ENCODE measurements at places on chromosomes 16 and 17.

- no peak for DNase-seq
Observed at GRCh38 chr16:86491640-86492023, 18.7 kb upstream of the FOXF1 start.

- DNase-seq, result no peak
Observed at GRCh38 chr17:33285413-33285812, 7.7 kb downstream of the ASIC2 start.

DNA sequence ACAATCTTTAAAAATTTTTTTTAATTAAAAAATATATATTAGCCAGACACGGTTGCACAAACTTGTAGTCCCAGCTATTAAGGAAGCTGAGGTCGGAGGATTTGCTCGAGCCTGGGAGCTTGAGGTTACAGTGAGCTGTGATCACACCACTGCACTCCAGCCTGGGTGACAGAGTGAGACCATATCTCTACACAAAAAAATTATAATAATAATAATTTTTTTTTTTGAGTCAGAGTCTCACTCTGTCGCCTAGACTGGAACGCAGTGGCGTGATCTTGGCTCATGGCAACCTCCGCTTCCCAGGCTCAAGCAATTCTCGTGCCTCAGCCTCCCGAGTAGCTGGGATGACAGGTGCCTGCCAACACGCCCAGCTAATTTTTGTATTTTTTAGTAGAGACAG is 23.8 kb downstream of the LITAF start:
- DNase-seq, result no peak

DNA sequence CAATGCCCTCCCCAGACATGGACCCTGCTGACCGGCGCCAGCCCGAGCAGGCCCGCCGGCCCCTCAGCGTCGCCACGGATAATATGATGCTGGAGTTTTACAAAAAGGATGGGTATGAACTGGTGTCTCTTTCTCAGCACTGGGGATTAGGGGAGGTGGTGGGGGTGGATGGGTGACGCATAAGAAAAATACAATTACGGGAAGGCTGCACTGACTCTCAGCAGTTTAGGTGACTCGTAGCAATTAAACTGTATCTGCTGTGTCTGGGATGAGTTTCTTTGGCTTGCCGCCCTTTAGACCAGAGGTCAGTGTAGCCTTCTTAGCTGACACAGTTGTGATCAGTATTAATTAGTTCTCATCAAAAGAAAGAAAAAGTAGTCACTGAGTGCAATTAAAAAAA is 59.0 kb downstream of the ELAC2 start:
- DNase-seq, result no peak

DNA sequence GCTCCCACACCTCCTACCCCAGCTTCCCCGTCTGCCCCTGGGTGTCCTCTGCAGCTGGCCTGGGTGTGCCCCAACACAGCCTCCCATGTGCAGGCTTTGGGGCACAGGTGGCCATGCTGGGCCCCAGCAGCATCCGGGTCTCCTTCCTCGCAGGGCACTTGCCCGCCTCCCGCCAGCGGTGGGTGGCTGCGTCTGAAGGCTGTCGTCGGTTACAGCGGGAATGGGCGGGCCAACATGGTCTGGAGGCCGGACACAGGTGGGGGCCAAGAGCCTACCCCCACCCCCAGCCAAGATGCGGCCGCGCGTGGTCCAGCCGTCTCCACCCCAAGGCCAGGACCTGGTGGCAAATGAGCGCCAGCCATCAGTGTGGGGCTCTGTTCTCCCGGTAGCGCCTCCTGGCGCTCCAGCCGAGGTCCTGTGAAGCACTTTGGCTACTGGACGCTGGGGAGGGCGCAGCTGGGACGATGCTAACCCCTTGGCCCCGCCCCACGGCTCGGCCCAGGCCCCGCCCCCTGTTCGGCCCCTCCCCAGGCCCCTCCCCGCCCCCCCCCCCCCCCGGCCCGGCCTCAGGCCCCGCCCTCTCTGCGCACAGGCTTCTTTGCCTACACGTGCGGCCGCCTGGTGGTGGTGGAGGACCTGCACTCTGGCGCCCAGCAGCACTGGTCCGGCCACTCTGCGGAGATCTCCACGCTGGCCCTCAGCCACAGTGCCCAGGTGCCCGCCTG is 7.3 kb upstream of the RHOT2 start:
- peak; percentile 53 for DNase-seq

DNA sequence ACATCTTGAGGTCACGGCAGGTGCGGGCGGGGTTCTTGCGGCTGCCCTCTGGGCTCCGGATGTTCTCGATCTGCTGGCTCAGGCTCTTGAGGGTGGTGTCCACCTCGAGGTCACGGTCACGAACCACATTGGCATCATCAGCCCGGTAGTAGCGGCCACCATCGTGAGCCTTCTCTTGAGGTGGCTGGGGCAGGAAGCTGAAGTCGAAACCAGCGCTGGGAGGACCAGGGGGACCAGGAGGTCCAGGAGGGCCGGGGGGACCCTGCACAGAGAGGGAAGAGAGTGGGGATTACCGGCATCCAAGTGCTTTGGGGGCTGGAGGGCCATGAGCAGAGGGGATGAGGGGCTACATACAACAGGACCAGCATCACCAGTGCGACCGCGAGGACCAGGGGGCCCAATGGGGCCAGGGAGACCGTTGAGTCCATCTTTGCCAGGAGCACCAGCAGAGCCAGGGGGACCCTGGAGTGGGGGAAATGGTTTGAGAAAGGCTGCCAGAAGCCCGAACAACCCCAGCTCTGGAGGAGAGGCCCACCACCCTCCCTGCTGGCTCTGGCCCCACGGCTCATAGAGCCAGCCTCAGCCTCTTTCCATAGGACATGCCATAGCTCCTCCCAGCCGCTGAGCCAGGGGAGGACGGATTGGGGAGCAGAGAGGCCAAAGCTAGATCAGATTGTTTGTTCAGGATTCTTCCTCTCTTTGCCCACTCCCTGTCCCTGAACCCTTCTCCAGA is 14.6 kb downstream of the COL1A1 start:
- no peak for DNase-seq

- DNase-seq, result no peak
Observed at GRCh38 chr17:79314617-79315357, 240.2 kb downstream of the ENGASE start.

DNA sequence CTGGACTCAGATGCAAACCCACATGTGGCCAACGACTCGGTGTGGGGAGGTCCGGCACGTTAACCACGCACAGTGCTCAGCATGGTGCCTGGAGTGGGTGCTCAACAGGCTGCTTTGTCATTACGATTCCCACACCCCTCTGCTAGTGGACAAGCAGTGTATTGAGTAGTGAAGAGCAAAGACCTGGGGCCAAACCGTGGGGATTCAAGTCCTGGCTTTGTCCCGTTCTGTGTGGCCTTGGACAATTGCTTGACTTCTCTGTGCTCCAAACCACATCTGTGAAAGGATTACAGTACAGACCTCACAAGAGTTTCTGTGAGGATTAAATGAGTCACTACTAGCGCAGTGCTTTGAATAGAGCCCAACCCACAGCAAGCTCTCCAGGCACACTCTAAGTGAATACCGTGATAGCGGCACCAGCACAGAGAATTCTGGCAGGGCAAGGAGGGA is 33.8 kb downstream of the TRPV2 start:
- DNase-seq, result no peak

- DNase-seq, result no peak
Observed at GRCh38 chr17:7039832-7040231, 4.0 kb downstream of the SLC16A13 start.

GRCh38 chr17:39051001-39051585 is 83.9 kb upstream of the FBXO47 start:
- no peak for DNase-seq

DNA sequence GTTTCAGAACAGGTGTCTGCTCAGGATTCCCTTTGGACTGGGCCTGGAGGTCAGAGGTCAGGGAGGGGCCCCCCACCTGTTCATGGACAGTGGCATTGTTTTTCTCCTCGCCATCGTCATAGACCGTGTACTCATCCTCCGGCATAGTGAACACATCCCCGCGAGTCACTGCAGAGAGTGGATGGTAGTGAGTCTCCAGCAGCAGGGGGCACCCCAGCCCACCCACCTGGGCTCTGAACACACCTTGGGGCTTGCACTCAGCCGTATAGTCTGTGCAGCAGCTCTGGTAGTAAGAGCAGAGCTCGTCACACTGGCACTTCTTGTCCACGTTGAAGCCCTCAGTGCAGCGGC is 448 bp downstream of the VTN start:
- DNase-seq, result no peak

GRCh38 chr16:55284718-55285099 is 39.3 kb upstream of the IRX6 start:
- no peak for DNase-seq

DNA sequence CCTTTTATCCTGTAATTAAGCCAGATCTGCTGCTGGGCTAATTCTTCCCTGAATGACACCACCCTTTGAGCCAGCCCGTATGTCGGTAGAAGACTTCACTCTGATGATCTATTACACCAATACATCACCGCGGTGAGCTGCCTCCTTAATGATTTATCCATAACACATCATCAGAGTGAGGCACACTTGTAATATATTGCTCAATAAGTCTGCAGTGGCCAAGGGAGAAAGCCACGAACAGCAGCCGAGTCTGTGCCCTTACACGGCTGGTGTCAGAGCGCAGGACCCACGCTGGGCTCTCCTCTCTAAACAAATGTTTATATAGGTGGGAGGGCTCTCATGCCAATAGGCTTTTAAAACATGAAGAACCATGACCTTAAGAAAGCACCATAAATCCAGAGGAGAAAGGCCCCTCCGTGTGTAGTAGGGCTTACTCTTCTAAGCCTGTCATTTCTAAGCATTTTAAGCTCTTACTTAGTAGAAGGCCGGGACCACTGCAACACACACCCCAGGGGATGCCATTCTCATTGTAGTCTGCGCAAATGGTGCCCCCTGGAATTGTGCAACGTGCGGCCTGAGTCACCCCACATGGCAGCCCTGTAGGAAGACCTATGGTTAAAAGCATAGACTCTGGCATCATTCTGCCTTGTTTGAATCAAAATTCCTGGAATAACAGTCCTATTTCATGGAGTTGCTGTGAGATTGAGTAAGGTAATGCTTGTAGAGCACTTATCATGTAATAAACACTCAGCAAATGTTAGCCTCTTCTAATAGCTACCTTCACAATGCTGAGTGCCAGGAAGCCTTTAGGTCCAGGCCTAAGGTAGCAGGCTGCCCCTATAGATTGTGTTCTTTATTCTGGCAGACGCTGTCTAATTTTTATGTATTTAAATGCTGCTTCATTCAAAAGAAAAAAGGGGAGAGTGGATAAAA is 26.1 kb downstream of the MRPS23 start:
- no peak for DNase-seq

DNA sequence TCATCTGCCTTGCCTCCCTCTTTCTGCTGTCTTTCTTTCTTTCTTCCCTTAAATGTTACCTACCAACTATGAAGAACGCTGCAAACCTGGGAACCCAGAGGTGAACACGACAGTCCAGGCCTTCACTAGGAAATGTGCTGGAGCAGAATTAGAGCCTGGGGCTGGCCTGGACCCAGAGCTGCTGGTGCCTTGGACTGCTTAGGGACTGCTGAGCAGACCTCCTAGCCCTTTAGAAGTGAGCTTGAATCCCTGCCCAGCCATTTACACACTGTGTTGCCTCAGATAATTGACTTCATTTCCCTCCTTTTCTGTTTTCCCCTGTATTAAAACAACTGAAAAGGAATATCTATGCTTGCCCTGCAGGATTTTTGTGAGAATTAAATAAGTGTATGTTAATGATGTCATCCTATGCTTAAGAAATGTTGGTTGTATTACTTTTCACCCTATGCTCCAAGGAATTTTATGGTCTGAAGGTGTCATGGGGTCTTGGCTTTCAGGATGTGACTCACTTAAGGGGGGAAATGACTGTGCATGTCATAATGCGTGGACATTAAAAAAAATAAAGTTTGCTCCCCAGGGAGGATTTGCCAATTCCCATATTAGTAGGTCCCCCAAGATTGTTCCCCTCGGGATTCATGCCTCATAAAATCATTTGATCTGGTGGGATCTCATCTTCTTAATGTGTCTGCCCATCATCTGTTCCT is 11.5 kb downstream of the CDH13 start:
- DNase-seq, result no peak

DNA sequence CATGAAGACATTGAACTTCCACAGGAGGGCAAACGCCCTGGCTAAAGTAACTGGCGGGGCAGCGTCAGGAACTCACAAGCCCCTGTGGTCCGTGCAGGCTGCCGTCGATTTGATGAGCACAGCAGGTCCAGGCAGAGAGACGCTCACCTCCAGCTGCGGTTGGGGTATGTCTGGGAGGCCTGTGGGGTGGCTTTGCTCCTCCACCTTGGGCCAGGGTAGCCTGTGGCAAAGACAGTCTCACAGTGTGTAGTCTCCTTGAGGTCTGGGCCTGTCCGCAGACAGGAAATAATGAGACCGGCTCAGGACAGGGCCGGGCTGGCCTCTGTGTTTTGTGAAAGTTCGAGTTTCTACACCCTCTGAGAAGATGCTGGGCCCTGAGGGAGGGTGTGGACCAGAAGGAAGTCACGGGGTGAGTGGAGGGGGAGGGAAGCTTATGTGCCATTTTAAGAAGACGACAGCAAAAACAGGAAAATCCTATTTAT is 103.3 kb downstream of the METRNL start:
- DNase-seq, result no peak

DNA sequence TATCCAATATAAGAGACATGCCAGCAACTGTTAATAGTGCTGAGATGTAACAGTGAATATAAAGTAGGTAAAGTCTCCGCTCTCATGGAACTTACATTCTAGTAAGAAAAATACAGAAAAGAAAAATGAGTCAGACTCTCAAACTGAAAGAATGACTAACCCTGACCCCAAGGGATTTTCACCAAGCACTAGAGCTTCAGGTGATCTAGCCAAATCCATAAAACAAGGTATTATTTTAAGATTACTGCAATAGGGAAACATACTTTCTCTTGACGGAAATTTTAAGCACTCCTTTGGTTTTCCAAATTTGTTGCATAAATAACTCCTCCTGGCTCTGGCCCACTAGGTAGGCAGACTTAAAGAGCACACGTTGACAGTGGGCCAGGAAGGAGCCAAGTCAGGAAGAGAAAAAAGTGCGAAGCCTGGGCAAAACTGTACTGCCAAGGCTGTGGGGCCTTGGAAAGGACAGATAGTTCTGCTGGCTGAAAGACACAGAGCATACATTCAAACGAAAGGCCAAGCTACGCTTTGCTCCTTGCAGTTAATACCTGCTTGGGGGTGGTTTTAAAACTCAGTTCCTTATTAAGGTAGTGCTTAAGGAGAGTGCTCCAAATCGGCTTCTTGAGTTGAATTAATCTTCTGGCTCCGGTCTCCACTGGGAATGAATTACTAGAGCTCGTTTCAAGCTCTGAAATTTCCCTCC is 1.4 kb downstream of the GOT2 start:
- DNase-seq, result no peak

- DNase-seq, result no peak
Observed at GRCh38 chr17:70370816-70371215, 201.5 kb downstream of the KCNJ2 start.

DNA sequence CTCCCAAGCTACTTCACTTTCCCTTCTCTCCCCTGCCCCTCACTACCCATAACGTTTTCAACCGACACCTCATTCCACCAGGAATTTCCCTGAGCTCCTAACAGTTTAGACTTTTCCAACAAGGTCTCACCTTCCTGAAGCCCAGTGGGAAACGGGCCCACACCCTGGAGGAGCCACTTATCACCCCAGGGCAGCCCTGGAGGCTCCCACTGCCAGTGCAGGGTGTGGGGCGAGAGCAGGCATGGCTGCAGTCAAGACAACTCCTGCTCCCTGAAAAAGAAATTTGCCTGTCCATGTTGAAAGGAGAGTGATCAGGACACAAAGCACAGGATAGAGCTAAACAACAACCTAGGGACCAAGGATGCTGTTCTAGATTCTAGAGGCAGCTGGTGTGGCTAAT is 1.7 kb upstream of the CCNF start:
- no peak for DNase-seq

GRCh38 chr16:559411-560203 is 587 bp upstream of the PRR35 start:
- DNase-seq, result no peak
